Left ventricle myocardium inferior (tissue), 1 donor: ENCODE measurements at places on chromosomes 16 and 17. TPM values are rescaled to one million over a fixed set of nuclear protein-coding genes. Genes with fewer than 3 reads are reported as not detected.

KRTAP1-1 gene
- not detected for total RNA-seq

GCSH gene
- total RNA-seq: 47.5 TPM

- no peak for DNase-seq
These were observed 1.3 kb downstream of the C17orf58 start for GRCh38 chr17:67994817-67995569.

CCL18 gene
- 1.1 TPM for total RNA-seq

GRCh38 chr16:1776991-1777374, 4.0 kb upstream of the MRPS34 start:
- DNase-seq: no peak

GRCh38 chr16:23416816-23417215, 36.2 kb downstream of the COG7 start:
- DNase-seq: no peak

GRCh38 chr16:80610481-80611156, 69.8 kb downstream of the DYNLRB2 start:
- DNase-seq: no peak

ZNF594 gene
- total RNA-seq: 7.7 TPM

NXN gene
- total RNA-seq: 13.8 TPM

UBE2O gene
- total RNA-seq: 35.7 TPM

GRCh38 chr17:17491031-17491471, 5.1 kb downstream of the RASD1 start:
- no peak for DNase-seq

DNA sequence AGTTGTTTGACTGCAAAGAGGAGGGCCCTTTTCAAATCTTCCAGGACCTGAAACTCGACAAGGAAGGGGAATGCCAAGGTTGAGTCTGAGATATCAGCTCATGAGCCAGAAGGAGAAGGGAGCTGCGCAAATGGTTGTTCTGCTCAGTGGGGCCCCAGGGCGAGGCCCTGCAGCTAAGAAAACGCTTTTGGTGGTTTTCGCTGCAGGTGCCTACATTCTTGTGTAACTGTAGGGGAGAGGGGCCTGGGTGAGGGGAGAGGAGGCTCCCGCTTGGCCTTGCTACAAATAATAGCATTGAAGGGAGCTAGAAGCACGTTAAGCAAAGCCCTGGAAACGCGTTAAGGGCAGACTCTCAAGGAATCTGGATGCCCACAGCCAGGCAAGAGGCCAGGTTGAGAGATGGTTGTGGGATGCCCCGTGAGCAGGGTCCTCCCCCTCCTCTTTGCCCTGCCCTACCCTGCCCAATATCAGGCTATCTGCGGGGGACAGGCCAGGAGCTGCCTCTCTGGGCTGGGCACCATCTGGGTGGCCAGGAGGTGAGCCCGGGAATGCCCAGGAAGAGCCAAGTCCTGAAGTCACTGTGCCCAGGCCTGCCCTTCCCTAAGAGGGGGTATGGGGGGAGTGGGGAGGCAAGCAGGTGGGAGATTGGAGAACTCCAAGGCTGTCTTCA, 21.9 kb downstream of the GPR142 start:
- DNase-seq: no peak

- no peak for DNase-seq
These were observed 12.0 kb upstream of the KRT23 start for GRCh38 chr17:40949418-40949817.

FDXR gene
- 5.7 TPM for total RNA-seq
